CD4-positive, alpha-beta memory T cell (primary cell): ENCODE measurements at places on chromosomes 1 and 21.

DNA sequence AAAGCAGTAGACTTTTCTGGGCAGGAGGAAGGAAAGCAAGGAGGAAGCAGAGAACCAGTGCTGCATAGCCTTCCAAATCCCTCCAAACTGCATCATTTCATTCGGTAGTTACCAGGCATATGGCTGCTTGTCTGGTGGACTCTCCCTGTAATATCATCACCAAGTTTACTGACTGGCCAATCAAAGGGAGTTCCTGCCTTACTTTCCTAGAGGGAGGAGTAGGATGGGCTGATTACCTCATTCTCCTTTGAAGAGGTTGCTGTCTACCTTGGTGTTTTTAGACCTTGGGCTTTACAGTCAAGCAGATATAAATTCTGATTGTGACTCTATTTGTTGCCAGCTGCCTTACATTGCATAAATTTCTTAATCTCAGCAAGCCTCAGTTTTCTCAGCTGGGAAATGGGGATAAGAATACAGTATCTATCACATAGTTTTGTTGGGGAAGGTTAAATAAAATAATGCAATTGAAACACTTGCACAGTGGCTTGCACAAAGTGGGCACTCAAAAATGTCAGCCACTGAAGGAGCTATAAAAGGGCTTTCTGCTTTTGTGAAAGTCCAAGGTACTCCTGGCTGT, 297.3 kb upstream of the PROX1 start:
- DNase-seq: no peak

DNA sequence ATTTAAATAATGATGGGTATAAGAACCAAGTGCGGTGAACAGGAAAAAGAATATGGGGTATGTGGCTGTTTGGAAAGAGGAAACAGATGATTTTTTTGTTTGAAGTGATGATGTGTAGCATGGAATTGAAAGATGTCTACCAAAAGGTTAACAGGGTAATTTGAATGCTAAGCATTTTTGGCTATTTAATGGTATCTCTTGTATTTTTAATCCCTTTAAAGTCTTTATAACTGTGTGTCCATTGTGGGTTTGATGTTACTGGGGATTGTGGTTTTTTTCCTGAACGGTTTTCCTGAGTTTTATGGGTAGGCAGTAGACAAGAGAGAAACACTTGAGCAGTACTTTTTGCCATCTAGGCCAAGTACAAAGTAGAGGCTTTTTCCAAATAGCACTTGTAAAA, 63.2 kb downstream of the PRDM2 start:
- DNase-seq: no peak

DNA sequence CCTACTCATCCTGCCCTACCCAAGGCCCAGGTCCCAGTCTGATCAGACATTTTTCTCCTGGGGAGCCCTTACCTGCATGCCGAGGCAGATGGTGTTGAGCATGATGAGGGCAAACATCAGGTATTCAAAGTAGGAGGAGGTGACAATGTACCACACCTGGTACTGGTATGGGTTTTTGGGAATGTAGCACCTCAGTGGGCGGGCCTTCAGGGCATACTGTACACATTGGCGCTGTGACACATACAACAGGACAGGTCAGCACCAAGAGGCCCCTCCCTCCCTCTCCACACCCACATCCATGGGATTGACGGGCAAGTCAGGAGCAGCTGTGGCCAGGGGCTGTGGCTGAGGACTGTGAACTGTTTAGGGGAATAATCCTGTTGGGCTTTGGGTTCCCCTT, 37.1 kb upstream of the KIF21B start:
- DNase-seq: no peak

DNA sequence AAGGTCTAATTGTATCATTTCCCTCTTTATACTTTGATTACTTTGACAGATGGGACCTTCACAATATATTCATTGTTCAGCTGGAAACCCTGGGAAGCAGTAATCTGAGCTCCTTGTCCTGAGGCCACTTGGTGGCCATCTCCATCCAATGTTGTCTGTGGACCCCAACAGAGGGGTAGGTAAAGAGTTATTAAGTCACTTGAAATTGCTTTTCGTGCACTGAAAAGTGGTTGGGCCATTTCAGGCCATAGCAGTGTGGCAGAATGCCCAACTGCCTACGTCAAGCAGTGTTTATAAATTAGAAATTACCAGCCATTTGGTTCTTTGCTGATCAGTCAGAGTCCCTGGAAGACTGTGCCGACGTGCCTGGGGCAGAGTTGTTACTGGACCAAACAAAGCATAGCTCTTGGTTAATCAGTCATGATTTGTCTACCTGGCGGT, 308.3 kb upstream of the USP25 start:
- no peak for DNase-seq

- no peak for DNase-seq
Observed at GRCh38 chr1:58722414-58722813, 22.6 kb upstream of the MYSM1 start.

DNA sequence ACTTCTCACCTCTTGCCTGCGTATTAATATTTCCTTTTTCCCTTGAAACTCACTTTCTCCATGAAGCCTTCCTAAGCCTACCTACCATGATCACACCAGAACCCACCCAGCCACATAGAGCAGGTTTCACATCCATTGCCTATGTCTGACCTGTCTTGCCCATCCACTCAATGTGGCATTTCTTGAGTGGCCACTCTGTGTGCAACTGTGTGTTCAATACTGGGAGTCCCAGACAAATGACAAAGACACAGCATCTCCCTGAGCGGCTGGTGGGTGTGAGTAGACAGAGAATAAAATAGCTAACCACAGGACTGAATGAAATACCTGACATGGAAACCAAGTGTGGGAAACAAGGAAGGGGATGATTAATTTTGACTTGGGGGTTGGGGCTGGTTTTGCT, 3.1 kb downstream of the PTGFRN start:
- no peak for DNase-seq

DNA sequence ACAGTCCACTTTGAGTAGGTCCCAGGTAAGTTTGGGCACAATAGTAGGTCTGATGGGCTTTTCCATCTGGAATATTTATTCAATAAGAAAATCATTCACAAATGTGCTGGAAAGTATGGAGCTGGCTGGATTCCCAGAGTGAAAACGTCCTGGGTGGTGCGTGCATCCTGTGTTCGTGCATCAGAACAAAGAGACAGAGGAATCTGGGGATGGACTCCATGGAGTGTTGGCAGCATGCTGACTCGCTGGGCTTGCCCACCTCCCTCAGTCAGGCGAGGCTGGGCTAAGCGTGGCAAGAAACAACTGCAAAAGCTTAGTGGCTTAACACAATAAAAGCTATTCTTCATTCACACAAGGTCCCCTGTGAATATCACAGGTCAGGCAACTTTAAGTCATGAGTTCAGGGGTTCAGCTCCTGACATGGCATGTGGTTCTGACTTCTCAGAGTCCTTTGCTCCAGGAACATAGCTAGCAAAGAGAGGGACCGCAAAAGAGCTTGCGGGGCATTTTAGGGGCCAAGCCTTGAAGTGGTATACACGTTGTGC, 151.6 kb upstream of the ZNF644 start:
- DNase-seq: no peak

- DNase-seq: no peak
Observed at GRCh38 chr1:165352442-165353293, 3.8 kb downstream of the LMX1A start.

DNA sequence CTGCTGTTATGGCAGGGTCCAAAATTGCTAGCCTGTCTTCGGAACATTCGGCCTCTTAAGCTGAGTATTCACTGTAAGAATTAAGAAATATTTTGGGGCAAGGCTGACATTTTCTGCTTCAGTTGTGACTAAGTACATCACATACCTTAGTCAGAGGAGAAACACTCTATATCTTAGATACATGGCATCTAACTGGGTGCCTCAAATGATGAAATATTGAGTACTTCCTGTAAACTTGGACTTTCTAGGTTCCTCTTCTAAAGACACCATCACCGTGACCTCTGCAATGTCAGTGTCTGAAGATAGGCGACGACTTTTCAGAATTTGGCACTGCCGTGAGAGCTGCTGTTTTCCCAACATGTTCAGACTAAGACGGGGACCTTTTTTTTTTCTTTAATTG, 65.6 kb downstream of the PCBP3 start:
- DNase-seq: no peak

DNA sequence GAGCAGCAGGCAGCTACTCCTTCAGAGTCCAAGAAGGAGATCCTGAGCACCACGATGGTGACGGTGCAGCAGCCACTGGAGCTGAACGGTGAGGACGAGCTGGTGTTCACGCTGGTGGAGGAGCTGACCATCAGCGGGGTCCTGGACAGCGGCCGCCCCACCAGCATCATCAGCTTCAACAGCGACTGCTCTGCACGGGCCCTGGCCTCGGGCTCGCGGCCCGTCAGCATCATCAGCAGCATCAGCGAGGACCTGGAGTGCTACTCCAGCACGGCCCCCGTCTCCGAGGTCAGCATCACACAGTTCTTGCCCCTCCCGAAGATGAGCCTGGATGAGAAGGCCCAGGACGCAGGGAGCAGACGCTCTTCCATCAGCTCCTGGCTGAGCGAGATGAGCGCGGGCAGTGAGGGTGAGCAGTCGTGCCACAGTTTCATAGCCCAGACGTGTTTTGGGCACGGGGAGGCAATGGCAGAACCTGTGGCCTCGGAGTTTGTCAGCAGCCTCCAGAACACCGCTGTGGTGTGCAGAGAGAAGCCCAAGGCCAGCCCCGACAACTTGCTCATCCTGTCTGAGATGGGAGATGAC, 531.8 kb downstream of the KIF26B start:
- DNase-seq: no peak

GRCh38 chr1:201476670-201477344, 7.8 kb upstream of the PHLDA3 start:
- no peak for DNase-seq

GRCh38 chr1:163747855-163748254, 426.1 kb downstream of the NUF2 start:
- no peak for DNase-seq

- no peak for DNase-seq
Observed at GRCh38 chr1:193763266-193763665, 576.9 kb upstream of the B3GALT2 start.

- no peak for DNase-seq
Observed at GRCh38 chr21:35268817-35269216, 219.7 kb upstream of the RUNX1 start.

GRCh38 chr1:8247811-8248436, 70.0 kb upstream of the SLC45A1 start:
- DNase-seq: no peak

GRCh38 chr1:107459204-107459904, 318.5 kb downstream of the NTNG1 start:
- no peak for DNase-seq
